ENCODE measurements at places on chromosomes 13 and 19.

GRCh38 chr19:46954993-46955812 lies 64.4 kb upstream of the NPAS1 start:
- DNase-seq: no peak

DNA sequence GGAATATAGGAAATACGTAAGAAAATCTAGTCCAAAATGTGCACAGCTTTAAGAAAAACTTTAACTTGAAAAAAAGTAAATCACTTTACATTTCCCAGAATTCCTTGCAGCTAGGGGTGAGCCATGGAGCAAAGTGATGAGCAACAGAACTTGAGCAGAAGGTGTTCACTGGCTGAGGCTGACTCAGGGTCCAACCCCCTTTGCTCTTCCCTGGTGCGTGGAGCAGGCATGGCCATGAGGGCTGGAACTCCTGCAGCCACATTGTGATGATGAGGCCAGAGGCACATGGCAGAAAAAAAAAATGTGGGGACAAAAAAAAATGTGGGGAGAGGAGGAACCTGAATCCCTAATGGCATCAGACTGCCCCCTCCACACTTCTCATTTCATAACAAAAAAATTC lies 9.9 kb upstream of the PLA2G4C start:
- no peak for DNase-seq

- DNase-seq: no peak
Observed at GRCh38 chr13:21031594-21032275, 29.7 kb downstream of the LATS2 start.

DNA sequence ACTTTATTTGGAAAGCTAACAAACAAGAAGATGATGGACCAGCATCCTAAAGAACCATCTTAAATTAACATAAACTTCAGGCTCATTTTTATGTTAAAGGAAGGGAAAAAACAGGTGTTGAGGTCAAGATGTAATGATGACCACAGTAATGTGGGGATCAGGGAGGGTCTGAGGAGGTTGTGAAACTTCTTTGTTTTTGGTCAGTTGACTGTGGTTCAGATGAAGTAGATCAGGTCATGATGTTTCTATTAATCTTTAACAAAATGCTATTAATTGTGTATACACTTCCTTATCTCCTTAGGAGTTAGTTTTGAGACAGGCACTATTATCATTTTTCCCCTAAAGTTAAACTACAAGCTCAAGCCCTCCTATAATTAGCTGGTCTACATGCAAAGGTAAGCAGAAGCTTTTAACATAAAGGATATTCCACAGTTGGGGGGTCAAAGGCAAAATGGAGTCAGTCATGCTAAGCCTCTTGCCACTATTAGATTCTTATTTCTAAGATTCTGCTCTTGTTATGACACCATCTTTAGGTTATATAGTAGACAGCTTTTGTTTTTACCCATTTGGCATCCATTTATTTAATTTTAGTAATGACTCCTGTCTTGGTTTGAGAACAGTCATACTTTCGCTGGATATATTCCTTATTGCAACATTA lies 800.1 kb upstream of the PCDH9 start:
- DNase-seq: no peak

GRCh38 chr13:71578048-71578447 lies 289.0 kb downstream of the DACH1 start:
- DNase-seq: no peak

DNA sequence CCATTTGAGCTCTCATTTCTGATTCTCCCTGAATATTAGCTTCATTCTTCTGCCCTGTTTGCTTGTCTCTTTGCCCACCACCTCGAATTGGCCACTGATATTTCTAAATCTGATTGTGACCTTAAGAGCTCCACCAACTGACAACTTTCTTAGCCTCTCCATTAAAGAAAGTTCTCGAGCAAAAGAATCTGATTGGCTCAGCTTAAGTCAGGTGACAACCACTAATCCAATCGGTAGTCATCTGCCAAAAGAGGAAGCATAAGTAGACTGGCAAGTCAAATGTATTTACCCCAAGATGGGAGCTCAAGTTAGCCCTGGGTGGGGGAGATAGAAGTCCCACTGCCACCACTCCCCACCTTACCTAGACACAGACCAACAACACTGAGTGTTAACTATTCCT lies 41.5 kb downstream of the NOTCH3 start:
- DNase-seq: no peak
